Ascending aorta (tissue), 2 donors: ENCODE measurements at places on chromosomes 12 and 14.

DNA sequence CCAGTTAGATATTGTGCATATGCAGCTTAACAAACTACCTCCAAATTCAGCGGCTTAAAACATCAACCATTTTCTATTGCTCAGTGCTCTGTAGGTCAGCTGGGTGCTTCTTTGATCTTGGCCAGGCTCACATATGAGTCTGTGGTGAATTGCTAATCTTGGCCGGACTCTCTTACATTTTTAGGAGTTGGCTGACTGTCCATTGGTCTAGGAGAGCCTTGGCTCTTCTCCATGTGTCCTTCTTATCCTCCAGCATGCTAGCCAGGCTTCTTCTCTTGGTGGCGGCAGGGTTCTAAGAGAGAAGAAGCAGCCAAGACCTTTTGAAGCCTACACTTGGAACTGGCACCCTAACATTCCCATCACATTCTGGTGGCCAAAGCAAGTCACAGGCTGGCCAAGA, 174.3 kb upstream of the PWP1 start:
- no peak for DNase-seq

- no peak for DNase-seq
Observed at GRCh38 chr12:40336573-40337199, 111.9 kb downstream of the LRRK2 start.

DNA sequence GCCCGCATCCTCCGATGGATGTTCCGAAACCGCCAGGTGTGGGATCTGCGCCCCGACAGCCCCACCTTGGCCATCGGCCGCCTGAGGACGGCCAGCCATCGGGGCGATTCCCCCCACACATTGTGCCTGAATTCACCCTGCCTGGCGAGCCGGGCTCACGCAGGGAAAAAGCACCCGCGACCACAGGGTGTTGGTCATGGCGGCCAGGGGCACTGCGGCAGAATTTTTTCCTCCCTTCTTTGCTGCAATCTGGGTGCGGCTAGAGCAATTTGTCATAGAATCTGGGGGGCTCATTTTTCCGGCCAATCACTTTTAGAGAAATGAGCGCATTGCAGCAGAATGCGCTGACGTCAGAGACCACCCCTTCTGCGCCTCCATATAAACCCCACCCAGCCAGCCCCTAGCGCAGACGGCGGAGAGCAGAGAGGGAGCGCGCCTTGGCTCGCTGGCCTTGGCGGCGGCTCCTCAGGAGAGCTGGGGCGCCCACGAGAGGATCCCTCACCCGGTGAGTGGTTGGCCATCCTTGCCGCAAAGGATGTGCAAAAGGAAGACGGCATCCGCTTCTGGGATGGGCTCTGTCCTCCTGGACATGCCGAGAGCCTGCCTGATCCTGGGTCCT, at the start of gene MEG3:
Gene MEG3, plus strand, starts transcription at position 406 of the 619 bp plus-strand sequence.
- no peak for DNase-seq

GRCh38 chr12:105337391-105337790, 6.9 kb downstream of the C12orf75 start:
- DNase-seq: no peak

DNA sequence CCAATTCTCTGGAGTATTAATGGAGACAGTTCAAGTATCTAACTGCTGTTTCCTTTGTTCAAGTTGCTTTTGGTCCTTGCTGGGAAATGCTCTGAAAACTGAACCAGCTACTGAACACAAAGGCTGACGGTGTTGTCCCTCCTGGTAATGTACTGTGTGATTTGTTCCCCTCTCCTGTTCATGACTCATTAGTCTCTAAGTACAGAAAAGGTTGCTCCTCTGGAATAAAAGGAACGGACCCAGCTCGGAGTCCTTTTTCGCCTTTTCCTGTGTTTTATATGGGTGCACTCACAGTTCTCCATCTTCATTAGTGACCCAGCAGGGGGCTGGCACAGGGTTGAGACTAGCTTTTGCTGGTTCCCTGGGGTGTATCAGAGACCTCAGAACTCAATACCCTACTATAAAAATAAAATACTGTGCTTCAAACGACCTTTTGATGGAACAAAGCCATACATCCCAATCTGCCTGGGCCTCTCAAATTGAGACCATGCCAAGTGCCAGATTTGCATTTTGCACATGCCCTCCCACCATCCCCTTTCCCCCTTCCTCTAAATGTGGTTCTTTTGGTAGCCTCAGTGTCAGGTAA, 269.7 kb downstream of the RAD51B start:
- DNase-seq: no peak

GRCh38 chr14:22542360-22542759, 46.7 kb downstream of the DAD1 start:
- DNase-seq: no peak
